ENCODE measurements at places on chromosomes 11 and 22. TPM values are rescaled to one million over a fixed set of nuclear protein-coding genes. Genes with fewer than 3 reads are reported as not detected.

The DYNC2H1 gene
- 2.2 TPM for total RNA-seq

DNA sequence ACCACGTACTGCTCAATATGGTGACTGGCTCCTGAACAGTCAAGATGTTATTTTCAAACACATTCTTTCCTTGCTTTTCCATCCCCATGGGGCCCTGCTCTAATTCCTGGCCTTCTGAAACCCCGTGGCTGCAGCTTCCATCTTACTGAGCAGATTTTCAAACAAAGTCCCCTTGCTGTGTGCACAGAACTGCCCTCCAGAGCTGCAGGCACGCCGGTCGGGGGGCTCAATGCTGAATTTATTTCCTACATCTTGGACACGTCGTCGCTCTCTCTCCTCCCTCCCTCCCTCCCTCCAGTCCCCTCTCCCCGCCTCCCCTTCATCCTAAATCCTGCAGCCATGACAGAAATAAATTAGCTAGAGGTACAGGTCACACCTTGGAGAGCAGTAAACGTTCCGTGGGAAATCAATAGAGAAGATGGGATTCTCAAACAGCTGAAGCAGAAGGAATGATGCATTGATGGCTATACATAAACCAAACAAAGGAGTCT, 243.1 kb upstream of the BLID start:
- DNase-seq, result no peak

- no peak for DNase-seq
These were observed 21.1 kb upstream of the MYRF start for GRCh38 chr11:61731211-61731951.

The KCNJ1 gene
- total RNA-seq, result not detected

The BTG4 gene
- not detected for total RNA-seq

GRCh38 chr11:61887839-61888494, 3.4 kb downstream of the FADS3 start:
- peak; percentile 86 for DNase-seq

DNA sequence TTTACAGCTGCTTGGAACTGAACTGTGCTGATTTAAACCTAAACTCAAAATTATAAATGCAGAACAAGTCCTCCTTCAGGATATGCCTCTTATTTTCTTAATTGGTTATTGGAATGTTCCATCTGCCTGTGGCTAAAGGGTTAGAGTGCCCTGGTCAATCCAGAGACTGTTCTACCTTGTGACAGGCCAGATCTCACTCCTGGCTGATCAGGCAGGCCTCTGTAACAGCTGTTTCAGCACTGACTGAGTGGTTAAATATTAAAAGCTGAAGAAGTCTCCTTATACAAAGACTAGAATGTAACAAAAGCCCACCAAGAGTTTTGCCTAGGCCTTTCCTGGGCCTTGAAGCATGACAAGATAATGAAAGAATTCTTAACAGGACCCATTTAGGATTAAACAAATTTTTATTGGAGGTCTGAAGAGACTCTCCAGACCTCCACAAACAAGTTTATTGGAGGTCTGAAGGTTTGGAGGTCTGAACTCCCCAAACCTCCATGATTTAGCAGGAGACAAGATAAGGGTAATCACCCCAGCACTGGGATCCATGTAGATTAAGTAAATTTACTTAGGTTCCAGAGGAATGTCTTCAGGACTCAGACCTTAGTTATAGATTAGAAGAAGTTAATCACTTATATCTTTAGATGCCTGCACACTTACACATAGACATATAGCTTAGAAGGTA, 35.8 kb downstream of the TMPRSS5 start:
- no peak for DNase-seq

DNA sequence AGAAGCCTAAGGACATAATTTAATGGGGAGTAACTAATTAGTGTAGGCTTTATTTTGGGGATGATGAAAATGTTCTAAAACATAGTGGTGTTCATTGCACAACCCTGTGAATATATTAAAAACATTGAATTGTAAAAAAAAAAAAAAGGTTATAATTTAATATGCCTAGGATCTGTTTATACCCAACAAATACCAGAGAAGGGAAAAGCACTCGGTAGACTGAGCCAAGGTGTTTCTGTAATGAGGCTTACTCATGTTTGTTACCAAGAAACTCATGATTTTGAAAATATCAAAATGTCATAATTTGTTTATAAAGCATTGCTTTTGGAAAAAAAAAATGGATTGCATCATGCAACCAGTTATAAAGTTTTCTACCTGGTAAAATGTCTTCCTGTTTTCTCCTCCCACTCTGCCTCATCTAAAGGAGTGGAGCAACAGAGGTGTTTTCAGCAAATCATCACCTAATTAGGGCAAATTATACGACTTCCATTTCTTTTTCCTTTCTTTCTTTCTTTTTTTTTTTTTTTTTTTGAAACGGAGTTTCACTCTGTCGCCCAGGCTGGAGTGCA, 14.2 kb upstream of the EIF3M start:
- no peak for DNase-seq

DNA sequence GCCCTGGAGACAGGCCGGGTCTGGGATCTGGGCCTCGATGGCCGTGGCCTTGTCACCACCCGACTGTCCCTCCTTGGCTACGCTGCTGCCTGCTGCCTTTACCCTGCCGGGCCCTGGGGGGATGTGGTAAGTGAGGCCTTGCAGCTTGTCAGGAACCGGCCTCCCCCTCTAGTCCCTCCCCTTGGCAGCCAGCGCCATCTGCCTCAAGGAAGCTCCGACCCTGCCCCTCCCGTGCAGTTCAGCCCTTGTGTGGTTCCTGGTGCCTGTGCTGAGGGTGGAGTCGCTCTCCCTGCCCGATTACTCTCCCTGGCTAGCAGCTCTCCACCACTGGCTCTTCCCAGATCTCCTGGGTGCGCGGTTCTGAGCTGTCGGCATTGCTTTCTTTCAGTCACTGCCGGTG, 33.7 kb downstream of the CTTN start:
- DNase-seq, result no peak

DNA sequence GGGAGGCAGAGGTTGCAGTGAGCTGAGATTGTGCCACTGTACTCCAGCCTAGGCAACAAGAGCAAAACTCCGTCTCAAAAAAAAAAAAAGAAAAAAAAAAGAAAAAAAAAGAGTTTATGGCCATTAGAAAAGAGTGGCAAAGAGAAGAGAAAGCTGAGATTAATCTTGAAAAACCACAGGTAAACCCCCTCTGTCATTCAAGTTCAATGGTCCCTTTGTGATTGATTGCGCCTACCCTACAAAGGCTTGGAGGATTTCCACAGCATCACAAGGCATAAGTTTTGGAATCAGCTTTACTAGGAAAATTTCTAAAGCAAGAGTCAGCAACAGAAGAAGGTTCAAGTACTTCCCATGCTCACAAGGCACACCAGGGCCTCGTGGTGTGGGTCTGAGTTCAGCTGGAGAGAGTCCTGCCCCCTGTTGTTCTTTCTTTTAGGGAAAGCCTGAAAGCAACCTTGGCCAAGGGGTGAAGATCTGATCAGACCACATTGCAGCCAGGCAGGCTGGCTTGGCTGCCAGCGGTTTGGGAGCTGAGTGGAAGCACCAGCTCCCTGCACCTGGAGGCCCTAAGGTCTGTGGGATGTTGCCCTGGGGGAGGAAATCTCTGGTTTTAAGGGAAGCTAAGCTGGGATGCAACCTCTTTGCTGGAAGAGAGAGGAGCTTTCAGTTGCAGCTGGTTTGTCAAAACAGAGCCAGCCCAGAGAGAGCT, 41.8 kb downstream of the SLN start:
- DNase-seq, result no peak

DNA sequence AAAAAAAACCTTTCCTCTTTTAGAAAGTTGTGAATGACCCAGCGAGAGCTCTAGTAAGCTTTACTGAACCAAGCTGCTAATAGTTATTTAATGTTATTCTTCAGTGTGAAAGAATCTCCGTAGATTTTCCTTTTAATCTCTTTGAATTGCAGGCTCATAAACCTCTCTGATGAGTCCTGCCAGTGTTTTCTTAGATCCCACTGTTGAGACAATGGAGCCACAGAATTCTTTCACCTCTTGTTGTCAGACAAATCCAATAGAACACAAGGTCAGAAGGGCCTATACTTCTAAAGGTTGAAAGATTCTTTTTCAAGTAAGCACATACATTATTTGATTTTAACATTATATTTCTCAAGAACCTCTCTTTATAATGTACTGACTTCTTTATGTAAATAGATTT, 52.2 kb downstream of the DNAJC24 start:
- no peak for DNase-seq

GRCh38 chr11:73406131-73406530, 29.9 kb downstream of the RELT start:
- no peak for DNase-seq

The ZNF280B gene
- 2.7 TPM for total RNA-seq

GRCh38 chr22:50311606-50312351, 4.3 kb upstream of the PLXNB2 start:
- DNase-seq, result no peak

DNA sequence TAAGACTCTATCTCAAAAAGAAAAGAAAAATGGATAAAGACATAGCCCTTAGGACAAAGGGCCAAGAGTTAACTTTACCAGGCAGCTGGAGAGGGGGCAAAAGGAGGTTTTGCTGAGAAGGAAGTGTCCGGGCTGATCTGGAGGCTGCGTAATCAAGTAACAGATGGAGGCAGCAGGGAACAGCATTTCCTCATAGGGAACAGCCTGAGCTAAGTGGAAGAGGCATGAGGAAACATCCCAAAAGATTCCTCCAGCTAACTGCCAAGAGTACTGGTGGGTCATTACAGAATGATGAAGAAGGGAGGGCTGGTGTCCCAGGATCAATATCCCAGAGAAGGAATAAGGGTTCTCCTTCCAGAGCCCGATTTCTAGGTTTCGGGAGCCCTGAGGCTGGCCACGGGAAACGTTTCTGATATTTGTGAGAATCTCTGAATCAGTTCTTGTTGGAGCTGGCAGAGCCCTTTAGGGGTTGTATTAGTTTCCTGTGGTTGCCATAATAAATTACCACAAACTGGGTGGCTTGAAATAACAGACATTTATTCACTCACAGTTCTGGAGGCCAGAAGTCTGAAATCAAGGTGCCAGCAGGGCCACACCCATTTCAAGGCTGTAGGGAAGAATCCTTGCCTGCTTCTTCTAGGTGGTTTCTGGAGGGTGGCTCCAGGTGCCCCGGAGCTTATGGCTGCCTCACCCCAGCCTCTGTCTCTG, 21.2 kb downstream of the LIF start:
- no peak for DNase-seq

The TMEM9B gene
- total RNA-seq, result 25.6 TPM

DNA sequence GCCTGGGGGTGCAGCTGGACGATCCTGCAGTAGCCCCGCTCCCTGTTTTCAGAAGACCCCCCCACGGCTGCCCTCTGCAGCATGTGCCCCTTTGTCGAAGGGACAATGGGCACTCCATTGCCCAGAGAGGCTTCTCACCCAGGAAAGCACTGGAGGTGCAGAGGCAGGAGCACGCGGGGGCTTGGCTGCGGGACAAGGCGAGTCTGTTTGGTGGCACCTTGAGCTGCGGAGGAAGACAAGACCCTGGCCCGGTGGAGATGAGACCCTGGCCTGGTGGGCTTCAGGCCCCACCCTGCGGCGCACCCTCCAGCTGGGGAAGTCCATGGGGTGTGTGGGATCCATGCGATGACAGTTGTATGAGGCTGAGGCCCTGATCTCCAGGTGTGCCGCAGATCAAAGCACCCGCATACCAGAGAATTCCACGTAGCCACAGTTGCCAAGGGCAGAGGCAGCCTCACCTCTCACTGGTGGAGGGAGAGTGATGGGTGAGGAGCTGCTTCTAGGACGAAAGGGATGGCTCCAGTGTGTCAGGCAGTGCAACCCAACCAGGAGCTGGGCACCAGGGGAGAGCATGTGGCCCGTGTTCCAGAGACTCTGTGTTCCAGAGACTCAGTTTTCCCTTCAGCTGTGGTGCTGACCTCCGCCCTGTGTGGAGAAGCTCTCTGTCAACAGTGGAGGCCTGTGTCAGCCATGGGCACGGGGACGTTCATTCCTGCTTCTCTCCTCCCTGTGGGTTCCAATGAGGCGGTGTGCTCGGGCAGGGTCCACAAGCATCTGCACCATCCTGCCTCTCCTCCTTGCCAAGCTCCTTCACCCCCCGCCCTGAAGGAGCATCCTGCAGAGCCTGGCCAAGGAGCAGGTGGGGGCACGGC, 10.0 kb downstream of the TBX1 start:
- DNase-seq, result no peak

- DNase-seq, result peak; percentile 57
These were observed 47.2 kb downstream of the LRRC32 start for GRCh38 chr11:76623171-76623883.

The SLC22A25 gene
- not detected for total RNA-seq

DNA sequence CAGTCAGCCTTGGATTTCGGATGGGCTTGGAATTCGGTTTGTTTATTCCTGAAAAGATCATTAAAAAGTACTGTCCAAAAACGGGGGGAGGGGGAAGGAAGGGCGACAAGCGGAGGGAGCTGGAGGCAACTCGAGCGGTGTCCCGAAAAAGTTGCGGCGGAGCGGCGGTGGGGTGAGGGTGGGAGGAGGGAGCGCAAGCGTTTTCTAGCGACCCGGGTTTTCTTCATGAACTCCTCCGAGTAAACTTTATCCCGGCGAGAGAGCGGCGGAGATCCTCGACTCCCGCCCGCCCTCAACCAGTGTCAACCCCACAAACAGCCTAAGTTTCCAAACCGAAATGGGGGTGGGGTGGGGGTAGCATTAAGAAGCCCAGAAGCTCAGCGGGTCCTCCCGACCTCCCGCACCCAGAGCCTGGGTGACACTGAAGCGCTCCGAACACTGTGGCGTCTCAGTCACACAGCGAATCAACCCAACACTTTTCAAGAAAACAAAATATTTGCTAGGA, 133.0 kb upstream of the C11orf58 start:
- DNase-seq, result peak; percentile 72

- DNase-seq, result no peak
These were observed 58.8 kb downstream of the EHF start for GRCh38 chr11:34679681-34680080.

- no peak for DNase-seq
These were observed 3.2 kb downstream of the GLB1L2 start for GRCh38 chr11:134334796-134335571.

DNA sequence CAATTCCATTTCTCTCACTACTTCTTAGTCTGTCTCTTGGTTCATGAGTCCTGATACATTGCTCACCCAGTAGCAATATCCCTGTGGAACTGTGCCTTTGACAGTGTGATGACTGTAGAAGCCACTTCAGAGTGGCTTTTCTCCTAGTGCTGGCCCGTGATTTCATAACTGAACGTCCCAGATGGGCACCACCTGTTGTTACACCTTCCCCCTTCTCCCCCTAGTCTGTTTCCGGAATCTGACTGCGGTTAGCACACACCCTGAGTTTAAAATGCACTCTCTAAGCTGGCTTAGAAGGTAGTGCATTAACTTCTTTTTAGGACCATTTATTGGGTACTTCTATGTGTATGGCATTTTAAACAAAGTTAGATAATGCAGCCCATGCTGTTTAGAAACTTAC, 83.0 kb downstream of the ALX4 start:
- no peak for DNase-seq

All from SJSA1 (cell line).